Stimulated activated CD4-positive, alpha-beta T cell treated with anti-CD3 and anti-CD28 coated beads, Interleukin-1b, Interleukin-23, amount 100 ng/mL, for 1 hour (primary cell): ENCODE measurements at places on chromosomes 13 and 19.

GRCh38 chr19:3270902-3271301 lies 46.4 kb downstream of the CELF5 start:
- DNase-seq = peak; percentile 27

GRCh38 chr19:58409010-58409790 lies 751 bp downstream of the ZNF584 start:
- no peak for DNase-seq

GRCh38 chr13:73542446-73542845 lies 483.6 kb downstream of the KLF5 start:
- DNase-seq = no peak

GRCh38 chr19:46616631-46617322 lies 8.1 kb downstream of the PTGIR start:
- DNase-seq = no peak

- DNase-seq = peak; percentile 27
These were observed 605 bp downstream of the CAPNS1 start for GRCh38 chr19:36140304-36141038.

GRCh38 chr13:43804461-43805070 lies 17.8 kb upstream of the ENOX1 start:
- DNase-seq = no peak

DNA sequence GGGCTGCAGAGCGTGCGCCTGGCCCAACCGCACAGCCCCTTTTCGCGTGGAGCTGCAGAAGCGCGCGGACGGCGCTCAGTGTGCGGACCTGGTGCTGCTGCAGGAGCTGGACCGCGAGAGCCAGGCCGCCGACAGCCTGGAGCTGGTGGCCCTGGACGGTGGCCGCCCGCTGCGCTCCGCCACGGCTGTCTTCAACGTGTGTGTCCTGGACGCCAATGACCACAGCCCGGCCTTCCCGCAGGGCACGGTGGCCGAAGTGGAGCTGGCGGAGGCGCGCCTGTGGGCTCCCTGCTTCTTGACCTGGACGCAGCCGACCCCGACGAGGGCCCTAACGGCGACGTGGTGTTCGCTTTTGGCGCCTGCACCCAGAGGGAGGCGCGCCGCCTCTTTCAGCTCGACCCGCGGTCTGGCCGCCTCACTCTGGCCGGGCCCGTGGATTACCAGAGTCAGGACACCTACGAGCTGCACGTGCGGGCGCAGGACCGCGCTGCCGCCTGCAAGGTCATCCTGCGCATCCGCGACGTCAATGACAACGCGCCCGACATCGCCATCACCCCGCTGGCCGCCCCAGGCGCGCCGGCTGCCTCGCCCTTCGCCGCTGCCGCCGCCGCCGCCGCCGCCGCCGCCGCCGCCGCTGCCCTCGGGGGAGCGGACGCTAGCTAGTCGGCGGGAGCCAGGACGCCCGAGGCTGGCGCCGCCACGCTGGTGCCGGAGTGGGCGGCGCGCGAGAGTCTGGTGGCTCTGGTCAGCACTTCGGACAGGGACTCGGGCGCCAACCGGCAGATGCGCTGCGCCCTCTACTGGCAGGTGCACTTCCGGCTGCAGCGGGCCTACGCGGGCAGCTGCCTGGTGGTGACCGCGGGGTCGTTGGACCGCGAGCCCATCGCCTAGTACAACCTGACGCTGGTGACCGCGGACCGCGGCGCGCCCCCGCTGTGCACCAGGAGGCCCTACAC lies 172.2 kb downstream of the OLFM4 start:
- DNase-seq = no peak

- no peak for DNase-seq
These were observed 2564.3 kb upstream of the PCDH20 start for GRCh38 chr13:63979951-63980350.

- no peak for DNase-seq
These were observed 816.8 kb upstream of the PCDH9 start for GRCh38 chr13:68046903-68047302.

DNA sequence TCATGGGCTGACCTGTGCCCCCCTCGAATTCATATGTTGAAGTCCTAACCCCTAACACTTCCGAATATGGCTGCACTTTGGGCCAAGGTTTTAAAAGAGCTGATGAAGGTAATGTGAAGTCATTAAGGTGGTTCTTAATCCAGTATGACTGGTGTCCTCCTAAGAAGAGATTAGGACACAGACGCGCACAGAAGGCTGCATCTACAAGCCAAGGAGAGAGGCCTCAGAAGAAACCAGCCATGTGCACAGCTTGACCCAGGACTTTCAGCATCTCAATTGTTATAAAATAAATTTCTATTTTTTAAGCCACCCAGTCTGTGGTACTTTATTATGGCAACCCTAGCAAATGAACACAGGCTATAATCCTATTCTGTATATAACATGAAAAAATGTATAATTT lies 99.9 kb downstream of the DOCK9 start:
- no peak for DNase-seq

DNA sequence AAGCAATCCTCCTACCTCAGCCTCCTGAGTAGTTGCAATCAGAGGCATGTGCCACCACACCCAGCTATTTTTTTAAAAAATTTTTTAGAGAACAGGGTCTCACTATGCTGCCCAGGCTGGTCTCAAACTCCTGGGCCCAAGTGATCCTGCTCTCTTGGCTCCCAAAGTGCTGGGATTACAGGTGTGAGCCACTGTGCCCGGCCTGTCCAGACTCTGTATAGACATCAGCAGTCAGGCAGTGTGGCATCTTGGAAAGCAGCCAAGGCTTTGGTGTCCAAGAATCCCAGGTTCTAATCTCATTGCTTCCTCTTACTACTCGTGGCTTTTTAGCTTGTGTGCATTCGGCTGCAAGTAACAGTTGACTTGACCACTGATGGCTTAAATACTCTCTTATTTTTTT lies 43.4 kb downstream of the BICRA start:
- DNase-seq = no peak

DNA sequence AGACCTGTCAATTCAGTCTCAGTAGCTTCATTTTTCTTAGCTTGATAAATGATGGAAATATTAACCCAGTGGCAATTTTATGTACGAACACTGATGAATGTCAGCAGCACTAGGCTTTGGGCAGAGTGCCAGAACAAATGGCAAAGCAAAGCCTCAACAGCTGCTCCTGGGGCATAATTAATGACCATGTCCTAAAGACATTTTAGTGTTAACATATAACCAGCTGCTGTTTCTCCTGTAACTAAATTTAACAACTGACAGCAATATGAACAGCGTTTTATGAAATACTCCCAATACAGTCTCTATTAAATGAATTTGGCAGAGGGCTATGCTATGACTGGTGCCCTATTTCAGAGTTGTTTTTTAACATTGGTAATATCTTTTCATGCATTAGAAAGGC lies 47.1 kb downstream of the ZNF568 start:
- DNase-seq = no peak

GRCh38 chr19:50896591-50897190 lies 14.5 kb downstream of the KLK4 start:
- DNase-seq = no peak

DNA sequence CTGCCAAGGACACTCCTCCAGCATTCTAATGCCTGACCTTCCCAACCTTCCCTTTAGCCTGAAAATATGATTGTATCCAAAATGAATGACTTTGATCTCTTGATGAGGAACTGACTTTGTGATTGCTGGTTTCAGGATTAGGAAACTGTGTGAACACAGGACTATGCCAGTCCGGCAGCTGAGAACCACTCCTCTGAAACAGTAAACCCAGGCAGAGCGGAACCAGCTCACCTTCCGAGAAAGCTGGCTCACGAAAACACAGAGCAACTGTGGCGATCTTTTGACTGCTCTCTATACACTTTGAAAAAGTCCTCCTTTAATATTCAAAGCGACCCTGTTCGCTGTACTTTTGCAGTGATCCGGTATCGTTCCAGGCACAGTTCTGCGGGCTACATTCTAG lies 258.8 kb upstream of the IRS2 start:
- DNase-seq = no peak

DNA sequence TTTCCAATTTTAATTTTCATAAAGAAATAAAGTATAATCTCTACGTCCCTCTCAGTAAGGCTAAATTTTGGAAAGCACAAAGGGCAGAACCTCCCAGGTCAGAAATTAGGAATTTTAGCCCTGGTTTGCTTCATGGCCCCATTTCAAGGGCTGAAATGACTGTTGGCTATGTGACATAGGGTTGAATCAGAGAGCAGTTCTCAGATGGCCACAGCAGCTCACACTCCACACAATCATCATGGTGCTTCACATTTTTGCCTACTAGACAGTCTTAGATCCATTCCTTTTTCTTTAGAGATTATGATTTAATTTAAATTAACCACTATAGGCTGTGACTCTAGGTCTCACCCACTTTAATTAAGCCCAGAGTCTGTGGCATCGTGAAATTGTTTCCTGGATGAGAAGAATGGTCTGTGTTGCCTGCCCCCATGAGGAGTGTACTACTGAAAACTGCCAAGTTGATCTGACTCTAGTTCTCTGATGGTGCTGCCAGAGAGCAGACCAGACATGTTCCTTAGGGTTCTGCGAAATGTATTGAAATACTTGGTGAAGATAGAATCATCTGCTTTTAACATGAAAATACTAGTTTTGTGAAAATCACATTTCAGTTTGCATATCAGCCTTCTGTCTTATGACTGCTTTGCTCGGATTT lies 57.4 kb downstream of the ESD start:
- no peak for DNase-seq

GRCh38 chr13:113309473-113309872 lies 12.4 kb downstream of the LAMP1 start:
- no peak for DNase-seq

DNA sequence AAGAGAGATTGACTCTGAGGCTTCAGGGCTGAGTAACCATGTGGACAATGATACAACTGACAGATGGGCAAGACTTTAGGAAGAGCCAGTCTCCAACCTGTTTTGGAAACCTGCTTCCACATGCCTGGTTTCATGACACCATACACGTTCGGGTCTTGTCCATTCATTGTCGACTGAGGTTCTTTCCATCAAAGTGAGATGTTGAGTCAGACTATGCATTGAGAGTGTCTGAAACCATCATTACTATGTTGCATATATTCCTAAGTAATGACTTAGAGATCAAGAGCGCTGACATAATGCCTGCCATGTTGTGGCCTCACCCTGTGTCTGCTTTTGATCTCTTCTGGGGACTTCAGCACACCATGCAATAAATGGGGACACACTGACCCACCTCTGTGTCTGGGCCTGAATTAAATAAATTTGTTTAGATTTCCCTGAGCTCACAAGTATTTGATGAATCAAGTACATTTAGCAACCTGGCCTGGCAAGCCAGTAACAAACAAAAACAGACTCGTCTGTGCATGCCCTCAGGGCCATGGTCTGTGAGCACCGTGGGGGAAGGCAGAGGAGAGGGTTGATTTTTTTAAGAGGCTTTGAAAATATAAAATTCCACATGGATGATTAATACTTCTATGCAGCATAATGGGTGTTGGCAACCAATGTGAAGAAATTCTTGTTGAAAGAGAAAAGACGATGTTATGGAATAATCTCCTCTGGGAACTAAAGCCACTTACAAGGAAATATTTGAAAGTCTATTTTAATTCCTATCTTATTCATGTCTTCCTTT lies 49.9 kb upstream of the UBAC2 start:
- DNase-seq = no peak

- no peak for DNase-seq
These were observed 4.2 kb downstream of the C19orf25 start for GRCh38 chr19:1474765-1475351.

GRCh38 chr19:36973021-36973843 lies 57.1 kb downstream of the ZNF568 start:
- peak; percentile 33 for DNase-seq

DNA sequence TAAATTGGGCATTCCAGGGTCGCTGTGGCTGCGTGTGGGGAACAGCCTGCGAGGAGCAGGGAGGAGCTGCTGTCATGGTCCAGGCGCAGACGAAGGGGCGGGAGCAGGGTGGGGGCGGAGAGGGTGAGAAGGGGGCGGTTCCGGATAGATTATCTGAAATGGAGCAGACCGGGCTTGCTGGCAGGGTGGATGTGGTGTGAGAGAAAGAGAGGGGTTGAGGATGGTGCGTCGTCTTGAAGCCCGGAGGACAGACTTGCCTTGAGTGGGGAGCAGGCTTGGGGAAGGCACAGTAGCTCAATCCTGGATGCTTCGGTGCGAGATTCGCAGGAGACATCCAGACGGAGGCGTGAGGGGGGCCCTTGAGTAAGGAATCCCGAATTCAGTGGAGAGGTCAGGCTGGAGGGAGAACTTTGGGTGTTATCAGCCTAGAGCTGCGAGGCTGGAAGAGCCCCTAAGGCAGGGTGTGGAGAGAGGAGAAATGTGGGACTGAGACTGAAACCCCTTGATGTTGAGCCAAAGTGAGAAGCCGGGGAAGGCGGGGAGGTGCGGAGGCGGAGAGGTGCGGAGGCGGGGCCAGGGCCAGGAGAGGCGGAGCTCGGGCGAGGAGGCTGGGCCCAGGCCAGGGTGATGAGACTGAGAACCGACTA lies 40.6 kb downstream of the DPF1 start:
- no peak for DNase-seq

DNA sequence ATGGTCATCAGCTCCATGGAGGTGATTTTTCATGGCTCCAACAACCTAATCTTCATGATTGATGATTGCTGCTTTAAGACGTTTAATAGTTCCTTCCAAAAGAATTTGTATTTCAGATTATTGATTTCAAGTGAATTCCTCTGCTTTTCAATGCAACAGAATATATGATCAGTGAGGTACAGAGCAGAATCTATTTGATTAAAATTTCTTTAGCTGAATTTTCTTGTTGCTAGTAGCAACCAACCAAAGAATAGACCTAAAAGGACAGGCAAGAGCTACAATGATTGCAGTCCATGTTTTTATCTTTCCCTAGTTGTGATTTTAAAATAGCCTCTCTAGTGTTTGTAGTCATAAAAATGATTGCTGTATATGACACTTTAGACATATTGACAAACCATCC lies 76.8 kb upstream of the SCEL start:
- no peak for DNase-seq

DNA sequence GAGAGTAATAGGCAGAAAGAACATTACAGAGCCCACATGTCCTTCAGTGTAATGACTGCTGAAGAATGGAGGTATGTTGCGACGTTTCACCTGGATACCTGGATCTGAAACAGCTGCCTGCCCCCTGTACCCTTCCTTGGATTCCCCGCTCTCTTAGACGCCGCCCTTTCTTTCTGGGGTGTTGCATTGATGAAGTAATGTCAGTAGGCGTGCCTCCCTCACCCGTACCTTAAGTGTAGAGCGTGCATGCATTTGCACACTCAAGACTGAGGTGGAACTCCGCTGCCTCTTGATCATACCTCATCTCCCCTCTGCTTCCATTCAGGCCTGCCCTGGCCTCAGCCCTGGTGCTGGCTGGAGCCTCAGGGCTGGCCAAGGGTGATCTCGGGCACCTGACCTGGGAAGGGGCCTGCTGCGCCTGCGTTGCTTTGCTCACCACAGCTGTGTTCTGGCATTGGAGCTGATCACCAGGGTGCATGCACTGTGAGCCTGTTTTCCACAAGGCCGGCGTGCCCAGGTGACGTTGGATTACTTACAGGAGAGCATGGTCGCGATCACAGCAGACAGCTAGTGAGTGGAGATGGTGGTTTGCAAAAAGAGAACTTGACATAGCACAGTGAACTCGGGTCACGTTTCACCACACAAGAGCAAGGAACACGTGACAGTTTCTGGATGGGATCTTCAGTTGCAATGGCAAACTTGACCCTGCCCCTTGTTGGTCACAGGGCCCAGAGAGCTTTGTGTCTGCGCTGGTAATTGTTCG lies 99.0 kb downstream of the ARHGEF7 start:
- no peak for DNase-seq
